ENCODE measurements at places on chromosomes 5 and 9. TPM values are rescaled to one million over a fixed set of nuclear protein-coding genes. Genes with fewer than 3 reads are reported as not detected.

Gene OBP2A
- not detected for total RNA-seq

Gene SHISAL2B
- not detected for total RNA-seq

Gene FOXD4L6
- not detected for total RNA-seq

GRCh38 chr9:119881898-119882297 lies 512.7 kb upstream of the BRINP1 start:
- H3K4me3 ChIP-seq: no peak overlapping the region
- no peak for DNase-seq
- no peaks in the 10 kb centered on the region for H3K36me3 ChIP-seq
- H3K4me1 ChIP-seq: no peaks in the 10 kb centered on the region
- H3K27me3 ChIP-seq: no peaks in the 10 kb centered on the region

DNA sequence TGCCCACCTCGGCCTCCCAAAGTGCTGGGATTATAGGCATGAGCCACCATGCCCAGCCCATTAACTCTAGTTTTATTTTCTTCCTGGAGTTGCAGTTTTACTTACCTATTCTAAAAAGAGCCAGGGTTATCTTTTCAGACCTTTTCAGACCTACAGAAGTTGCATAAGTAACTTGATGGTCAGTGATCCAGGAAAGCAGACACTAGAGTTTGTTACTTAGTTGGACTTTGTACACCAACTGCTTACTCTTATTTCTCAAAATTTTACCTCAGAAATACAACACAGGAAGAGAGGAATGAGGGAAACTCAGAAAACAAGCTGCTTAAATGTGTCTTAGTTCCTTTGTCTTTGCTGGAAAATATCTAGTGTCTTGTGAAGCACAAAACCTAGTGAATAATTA lies 25.4 kb downstream of the RAD23B start:
- H3K4me3 ChIP-seq: peak overlapping the region; percentile 26
- H3K27me3 ChIP-seq: no peaks in the 10 kb centered on the region
- no peak for DNase-seq

- no peaks in the 10 kb centered on the region for H3K36me3 ChIP-seq
- peak overlapping the region; percentile 73 for H3K4me3 ChIP-seq
- H3K27ac ChIP-seq: peak overlapping the region; percentile 79
- DNase-seq: no peak
Measured at GRCh38 chr9:91047529-91047928, 245.9 kb downstream of the SYK start.

DNA sequence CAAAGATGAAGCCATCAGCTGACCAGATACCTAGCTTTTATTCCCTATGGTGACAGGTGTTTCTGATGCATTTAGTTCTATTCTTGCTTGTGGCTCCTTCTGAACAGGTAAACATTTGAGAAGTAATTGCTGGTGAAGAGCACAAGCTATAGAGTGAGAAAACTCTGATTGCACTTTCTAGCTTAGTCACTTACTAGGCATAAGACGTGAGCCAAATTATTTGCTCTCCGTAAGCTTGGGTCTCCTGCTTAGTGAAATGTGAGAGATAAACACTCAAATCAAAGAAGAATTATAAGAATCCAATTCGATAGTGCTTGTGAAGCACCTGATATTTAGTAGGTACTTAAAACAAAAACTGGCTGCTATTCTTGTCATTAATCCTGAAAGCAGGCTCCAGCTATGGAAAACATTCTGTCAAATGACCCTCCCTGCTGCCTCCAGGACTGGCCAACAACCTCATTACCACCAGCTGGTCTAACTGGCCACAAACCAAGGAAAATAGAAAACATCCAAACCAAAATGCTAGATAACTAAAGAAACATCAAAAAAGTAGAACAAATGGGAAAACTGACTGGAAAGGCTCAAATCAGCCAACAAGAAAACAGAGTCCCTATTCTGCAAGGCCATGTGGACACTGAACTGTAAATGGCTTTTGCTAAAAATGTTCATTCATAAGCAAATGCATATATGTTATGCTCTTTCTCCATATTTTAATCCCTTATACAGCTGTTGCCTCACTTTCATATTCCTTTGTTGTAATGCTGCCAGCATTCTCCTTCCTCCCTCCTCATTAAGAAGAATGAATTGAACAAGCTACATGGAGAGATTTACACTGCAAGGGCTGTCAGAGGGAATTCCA lies 616.1 kb downstream of the DTWD2 start:
- H3K4me1 ChIP-seq: no peaks in the 10 kb centered on the region
- no peaks in the 10 kb centered on the region for H3K36me3 ChIP-seq
- no peak overlapping the region for H3K27ac ChIP-seq
- no peak for DNase-seq
- H3K4me3 ChIP-seq: no peak overlapping the region

- peak overlapping the region; percentile 90 for H3K27ac ChIP-seq
- DNase-seq: no peak
- H3K36me3 ChIP-seq: peaks cover 23% of the 10 kb centered on the region
- H3K4me1 ChIP-seq: peaks cover 13% of the 10 kb centered on the region
- H3K27me3 ChIP-seq: peaks cover 8% of the 10 kb centered on the region
Measured at GRCh38 chr5:79990205-79990597, 861 bp downstream of the MTX3 start.

Data from natural killer cell treated with Interleukin-12 subunit alpha and Interleukin-12 subunit beta and Interleukin-15 and Interleukin-18, amount 100 ng/mL, for 72 hours (primary cell).